RPMI8226 (cell line): ENCODE measurements at places on chromosomes 3 and 15.

GRCh38 chr3:48567090-48567489 lies 3.5 kb upstream of the UCN2 start:
- DNase-seq = peak; percentile 64

DNA sequence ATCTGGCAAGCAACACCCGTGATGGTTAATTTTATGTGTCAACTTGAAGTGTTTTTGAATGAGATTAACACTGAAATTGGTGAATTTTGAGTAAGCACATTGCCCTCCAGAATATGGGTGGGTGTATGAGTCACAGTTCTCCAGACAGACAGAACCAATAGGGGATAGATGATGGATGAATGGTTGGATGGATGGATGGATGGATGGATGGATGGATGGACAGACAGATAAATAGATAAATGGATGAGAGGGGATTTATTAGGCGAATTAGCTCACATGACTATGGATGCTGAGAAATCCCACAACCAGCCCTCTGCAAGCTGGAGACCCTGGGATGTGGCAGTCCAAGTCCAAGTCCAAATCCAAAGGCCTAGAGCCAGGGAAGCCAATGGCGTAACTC lies 5.4 kb upstream of the VWA5B2 start:
- DNase-seq = no peak

DNA sequence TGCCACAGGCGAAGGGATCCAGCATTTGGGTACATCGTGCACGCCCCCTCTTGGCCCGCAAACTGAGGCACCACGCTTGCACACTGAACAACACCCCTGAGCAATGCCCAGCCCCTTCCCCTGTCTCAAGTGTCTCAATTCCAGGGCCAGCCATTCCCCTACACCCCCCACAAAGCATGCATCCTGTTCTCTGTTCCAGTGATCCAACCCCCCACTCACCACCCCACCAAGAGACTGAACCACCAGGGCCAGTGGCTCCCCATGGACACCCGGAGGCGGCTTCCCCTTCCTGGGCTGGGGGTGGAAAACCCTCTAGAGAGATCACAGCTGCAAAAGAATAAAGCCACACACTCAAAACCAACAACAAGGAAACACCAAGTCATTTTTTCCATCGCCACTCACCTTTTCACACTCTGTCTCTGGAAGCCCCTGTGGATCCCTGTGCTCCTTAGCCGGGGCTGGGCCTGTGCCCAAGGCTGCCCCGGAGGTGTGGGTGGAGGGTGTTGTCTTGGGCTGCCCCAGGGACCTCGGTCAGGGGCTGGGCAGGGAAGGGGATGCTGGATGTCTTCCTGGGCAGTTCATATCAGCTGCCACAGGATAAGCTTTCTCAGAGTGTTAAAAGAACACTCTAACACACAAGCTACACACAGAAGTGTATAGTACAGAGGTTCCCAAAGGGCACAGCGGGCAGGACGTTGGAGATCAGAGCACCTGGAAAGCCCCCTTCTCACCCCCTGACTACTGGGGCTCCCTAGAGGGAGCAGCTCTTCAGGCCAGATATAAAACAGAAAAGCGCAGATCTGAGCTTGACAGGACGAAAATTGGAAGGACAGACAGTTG lies 92.5 kb downstream of the CHSY1 start:
- no peak for DNase-seq

GRCh38 chr3:194482196-194482593 lies 4.6 kb downstream of the ATP13A3 start:
- no peak for DNase-seq

DNA sequence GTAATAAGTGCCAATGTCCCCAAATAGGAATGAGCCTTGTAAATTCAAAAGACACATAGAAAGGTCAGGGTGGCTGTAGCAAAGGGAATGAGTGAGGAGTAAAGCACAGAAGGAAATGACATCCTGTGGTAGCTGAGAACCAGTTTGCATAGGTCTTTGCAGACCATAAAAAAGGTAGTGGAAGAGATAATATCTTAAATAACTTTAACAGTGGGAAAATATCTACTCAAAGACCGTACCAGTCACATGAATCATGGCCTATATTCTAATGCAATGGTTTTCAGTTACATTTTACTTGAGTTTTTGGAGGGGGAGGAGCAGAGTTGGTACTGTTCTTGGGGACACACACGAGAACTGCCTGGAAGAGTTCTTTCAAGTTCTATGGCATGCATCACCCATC lies 297.3 kb upstream of the ADAMTS9 start:
- DNase-seq = no peak

DNA sequence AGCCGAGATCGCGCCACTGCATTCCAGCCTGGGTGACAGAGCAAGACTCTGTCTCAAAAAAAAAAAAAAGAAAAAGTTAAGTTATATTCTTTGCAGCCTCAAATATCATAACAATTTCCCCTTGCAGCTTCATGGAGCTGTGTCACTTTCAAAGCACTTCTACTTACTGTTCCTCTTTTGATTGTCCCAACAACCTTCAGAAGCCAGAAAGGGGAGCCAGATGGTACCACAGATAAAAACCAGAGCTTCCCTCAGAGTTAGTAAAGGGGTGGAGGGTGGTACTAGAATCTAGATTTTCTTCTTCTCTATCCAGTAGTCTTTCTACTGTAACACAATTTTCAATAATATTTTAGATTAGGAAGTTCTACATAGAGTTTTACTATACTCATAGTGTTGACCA lies 188.8 kb downstream of the TAFA4 start:
- DNase-seq = no peak

DNA sequence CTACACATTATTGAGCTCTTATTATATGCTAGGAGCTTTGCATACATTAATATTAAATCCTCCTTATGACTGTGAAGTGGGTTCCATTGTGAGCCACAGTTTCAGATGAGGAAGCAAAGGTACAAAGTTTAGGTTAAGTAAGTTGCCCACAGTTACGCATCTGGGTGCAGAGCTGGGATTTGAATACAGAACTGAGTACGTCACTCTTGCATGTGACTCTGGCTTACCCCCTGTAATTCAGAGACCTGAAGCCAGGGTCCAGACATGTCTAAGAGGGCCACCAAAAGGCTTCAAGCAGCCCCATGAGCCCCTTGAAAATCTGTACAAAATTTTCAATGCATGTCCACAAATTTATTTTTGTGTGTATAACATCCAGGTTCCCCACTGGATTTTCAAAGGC lies 71.8 kb downstream of the KLF15 start:
- DNase-seq = no peak

GRCh38 chr3:29384640-29385039 lies 103.8 kb downstream of the RBMS3 start:
- DNase-seq = no peak

- no peak for DNase-seq
Measured at GRCh38 chr15:45253330-45253729, 1.3 kb downstream of the SLC28A2 start.

DNA sequence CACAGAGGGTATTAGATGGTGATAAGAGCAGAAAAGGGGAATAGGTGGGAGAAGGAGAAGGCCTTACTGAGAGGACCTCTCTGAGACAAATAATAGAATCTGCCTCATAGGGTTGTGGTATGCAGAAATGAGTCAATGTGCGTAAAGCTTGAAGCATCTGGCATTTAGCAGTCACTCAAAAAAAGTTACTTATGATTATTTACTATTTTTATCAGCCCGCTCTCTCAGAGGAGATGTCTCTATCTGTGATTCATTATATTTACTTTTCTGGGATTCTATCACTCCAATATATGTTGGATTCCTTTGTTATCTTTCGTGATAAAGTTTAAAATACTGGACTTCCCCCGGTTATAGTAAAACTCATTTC lies 4.6 kb upstream of the TM4SF1 start:
- no peak for DNase-seq

GRCh38 chr3:3280396-3280795 lies 100.9 kb upstream of the CRBN start:
- no peak for DNase-seq

DNA sequence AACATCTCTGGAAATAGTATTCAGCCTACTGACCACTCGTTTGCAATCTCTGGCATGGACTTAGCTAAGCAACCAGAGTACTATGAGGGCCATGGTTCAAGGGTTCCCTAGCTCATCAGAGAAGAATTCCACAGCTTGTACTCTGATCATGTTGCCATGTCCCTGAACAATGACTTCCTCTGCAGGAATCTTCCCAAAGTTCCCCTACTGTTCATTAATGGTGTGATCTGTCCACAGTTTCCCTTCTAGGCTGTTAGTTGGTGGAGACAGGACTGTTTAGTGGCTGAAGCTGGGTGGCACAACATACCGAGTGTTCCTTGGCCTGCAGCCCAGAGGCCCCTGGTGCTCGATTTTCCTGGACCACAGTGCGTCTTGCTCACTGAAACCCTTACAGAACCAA lies 44.4 kb upstream of the GALNT15 start:
- DNase-seq = no peak

DNA sequence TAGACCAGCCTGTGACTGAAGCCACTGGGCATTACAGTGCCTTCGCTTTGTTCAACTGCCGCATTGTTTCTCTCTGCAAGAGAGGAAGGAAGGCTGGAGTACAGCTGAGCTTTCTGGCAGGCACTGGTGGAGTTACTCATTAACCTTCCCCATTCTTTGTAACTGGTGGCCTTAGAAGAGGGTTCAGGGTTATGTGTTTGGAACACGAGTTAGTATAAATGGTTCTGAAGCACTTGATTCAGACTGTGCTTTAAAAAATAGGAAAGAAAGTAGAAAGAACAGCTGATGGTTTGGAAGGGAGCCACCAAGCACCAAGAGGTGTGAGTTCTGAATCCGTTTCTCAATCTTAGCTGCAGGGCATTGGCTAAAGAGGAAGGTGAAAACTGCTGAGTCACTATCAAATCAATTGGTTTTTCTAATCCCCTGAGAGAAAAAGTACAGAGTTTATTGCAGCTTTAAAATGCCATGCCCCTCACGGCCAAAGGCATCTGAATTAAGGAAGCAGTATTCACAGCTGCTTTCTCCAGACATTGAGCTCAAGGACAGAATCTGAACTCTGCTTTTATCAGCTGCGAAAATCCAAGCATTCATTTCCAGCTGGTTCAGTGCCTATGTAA lies 3.6 kb downstream of the HGD start:
- peak; percentile 67 for DNase-seq

DNA sequence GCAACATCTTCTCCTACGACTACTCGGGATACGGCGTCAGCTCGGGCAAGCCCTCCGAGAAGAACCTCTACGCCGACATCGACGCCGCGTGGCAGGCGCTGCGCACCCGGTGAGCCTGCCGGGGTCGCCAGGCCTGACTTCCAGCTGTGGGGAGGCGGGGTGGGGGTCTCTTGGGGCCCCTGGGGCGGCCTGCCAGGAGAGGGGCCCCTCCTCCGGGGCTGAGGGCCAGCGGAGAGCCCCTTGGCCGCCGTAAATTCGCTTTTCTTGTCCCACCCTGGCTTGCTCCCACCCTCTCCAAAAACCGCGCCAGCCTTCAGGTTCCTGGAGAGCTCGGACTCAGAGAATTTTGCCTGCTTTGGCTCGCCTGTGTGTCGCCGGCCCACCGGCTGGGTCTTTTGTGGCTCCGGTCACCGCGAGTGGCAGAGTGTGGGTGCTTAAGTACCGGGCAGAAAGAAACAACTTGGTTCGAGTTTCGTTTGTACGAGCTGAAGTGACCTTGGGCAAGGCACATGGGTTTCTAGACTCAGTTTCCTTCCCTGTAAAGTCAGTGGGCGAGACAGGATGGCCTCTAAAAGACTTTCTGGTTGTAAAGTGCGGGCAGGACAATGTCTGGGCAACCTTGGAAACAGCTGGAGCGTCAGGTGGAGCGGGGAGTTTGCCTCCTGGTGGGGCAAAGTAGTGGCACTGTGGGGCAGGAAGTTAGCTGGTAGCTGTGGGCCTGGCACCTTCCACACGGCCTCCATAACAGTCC lies 976 bp downstream of the ABHD17C start:
- peak; percentile 78 for DNase-seq

DNA sequence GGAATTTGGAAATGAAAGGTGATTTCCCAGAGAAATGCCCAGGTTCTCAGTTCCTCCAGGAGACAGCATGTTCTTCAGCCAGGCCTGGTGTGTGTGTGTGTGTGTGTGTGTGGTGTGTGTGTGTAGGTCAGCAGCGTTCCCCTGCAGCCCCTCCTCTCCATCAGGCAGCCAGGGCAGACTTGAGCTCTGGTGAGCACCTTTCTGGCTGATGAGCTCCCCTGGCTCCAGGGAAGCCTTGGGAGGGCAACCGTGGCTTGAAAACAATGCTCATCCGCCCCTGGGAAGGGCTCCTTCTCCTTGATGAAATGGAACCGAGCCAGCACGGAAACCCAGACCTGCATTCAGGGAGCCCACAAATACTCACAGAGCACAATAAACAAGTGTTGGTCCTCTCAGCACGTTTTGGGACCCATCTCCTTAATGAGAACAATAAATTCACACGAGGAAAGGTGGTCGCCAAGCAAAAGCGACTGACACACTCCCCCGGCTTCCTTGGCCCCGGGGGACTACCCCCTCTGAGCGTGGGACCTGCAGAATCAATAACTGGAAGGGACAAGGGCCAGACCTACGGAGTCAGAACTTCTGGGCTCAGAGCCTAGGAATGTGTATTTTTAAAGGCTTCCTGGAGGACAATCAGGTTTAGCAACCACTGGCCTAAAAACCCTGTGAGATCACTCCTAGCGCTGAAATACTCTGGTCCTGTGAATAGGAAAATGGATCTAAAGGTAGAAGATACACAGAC lies 38.6 kb upstream of the HES1 start:
- DNase-seq = no peak

DNA sequence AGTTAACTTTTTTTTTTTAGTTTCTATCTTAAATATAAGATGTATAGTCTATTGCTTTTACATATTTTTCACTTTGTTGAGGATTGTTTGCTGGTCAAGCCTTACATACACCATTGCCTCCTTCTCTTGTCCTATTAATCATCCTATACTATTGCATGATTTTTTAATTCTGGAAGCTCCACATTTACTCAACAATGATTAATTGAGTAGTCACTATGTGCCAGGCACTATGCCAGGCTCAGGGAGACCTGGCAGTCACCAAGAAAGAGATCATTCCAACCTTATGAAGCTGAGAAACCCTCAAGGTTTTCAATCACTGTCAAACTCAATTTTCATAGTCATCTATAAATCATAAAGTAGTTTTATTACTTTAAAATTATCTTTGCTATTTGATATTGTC lies 626.2 kb downstream of the IGSF11 start:
- DNase-seq = no peak

DNA sequence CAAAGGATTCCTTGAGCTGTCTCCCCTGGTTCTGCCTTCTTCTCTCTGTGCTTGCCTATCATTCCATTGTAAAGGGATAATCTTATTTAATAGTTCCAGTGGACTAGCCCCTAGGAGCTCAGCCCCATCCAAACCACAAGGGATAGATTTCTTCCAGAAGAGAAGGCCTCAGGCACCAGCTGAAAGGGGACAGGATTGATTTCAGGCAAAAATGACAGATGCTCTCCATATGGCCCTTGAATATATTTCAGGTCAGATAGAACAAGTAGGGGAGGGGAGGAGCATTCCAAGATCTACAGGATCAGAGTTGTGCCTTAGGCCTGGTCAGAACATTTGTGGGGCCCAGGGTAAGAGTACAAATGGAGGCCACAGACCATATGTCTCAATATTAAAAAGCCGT lies 85.3 kb downstream of the RPLP1 start:
- DNase-seq = no peak

DNA sequence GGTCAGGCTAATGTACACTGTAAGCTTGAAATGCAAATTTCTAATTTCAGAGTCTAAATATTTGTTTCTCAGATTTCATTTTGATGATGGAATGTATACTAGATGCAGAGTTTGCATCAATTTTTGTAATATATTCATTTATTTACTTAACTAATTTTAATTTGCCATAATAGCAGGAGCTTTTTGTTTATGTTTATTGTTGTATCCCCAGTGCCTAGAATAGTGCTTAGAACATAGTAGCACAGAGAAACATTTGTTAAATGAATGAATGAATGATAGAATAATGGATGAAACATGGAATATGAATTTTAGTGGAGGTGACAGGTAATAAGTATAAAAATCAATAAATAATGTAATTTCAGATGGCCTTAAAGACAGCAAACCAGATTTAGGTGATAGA lies 5.2 kb upstream of the GALK2 start:
- DNase-seq = no peak
